ENCODE measurements at places on chromosomes 11 and 22.

DNA sequence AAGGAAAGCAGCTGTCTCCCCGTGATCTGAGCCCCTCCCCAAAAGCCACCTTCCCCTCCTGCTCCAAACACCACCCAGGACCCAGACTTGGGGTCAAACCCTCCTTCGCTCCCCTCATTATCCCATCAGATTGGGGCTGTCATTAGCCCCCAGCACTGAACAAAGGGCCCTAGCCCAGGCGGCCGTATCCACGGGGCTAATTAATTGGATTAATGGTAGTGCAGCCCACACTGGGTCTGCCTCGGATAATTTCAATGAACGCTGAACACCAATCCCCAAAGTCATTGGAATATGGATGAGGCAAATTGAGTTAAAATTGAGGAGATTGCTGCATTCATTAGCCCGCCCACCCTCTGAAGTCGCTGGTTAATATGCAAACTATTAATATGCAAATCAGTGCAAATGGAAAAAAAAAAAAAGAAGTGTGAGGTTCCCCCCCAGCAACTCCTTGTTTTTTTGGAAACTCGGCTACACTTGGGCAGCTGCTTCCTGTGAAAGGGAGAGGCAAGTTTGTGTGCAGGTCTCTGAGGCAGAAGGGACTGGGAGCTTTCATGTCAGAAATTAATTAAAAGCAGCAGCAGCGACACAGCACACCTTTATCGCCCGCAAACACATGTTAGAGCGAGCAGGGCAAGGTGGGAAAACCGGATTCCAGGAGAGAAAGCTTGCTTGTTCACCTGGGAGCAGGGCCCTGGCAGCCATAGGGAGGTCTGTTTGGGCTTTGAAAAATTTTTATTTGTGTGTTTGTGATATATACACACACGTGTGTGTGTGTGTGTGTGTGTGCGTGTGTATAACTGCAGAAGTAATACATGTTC, 517.8 kb downstream of the MIAT start:
- DNase-seq, result no peak

DNA sequence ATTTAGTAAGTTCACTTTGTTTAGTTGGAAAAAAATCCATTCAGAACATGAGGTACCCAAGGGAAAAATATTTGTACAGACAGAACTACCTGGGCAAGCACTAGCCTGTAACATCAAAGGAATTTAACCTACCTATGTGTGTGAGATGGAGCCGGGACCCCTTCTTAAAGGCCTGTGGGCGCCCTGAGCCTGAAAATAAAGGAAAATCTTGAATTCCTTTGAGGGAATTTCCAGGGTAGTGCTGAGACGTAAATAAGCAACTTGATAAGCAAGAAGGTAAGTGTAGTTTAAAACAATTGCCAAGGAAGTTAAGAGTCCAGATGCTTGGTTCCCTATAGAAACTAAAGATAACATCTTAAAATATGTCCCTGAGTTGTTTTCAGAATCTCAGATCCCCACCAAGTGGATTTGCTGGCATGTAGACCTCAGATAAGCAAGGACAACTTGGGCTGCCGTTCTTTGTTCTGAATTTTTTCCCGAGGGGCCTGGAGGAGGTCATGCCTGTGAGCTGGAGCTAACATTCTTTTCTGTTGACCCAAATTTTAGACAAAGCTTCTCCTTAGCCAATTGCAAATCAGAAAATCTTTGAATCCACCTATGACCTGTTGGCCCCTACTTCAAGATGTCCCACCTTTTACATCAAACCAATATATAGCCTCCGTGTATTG, 31.0 kb downstream of the MED17 start:
- DNase-seq, result no peak

DNA sequence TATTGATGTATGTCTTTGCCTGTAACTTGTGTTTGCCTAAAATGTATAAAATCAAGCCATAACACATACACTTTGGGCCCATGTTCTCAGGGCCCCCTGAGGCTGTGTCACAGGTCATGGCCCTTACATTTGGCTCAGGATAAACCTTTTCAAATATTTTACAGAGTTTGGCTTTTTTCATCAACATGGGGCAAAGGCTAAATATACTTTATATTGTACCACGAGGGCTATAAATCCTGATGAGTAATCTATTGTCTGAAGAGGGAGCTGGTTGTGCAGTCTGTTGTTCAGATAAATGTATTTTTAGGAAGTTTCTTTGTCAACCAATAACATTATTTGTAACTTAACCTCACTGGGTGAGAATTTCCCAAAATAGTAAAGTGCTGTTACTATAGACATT, 404.6 kb upstream of the DDI1 start:
- DNase-seq, result no peak

- no peak for DNase-seq
Observed at GRCh38 chr22:44412136-44412731, 85.8 kb downstream of the RTL6 start.

DNA sequence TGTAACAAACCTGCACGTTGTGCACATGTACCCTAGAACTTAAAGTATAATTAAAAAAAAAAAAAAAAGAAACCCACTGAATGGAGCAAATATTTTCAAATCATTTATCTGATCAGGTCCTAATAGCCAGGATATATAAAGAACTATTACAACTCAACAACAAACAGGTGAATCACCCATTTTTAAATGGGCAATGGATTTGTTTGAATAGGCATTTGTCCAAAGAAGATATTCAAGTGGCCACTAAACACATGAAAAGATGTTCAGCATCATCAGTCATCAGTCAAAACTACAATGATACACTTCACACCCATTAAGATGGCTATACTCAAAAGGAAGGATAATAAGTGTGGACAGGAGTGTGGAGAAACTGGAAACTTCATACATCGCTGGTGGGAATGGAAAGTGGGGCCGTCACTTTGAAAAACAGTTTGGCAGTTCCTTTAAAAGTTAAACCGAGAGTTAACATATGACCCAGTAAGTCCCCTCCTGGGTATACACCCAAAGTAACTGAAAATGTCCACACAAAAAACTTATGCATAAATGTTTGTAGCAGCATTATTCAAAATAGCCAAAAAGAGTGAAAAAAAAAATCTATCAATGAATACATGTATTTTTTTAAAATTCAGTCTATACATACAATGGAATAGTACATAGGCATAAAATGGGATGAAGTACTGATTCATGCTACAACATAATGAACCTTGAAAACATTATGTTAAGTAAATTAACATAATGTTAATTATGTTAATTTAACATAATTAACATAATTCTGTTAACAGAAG, 53.1 kb downstream of the ARRB1 start:
- peak; percentile 7 for DNase-seq

- no peak for DNase-seq
Observed at GRCh38 chr11:96863520-96863919, 473.7 kb downstream of the JRKL start.

- DNase-seq, result no peak
Observed at GRCh38 chr11:122071709-122072202, 44.3 kb downstream of the BLID start.

DNA sequence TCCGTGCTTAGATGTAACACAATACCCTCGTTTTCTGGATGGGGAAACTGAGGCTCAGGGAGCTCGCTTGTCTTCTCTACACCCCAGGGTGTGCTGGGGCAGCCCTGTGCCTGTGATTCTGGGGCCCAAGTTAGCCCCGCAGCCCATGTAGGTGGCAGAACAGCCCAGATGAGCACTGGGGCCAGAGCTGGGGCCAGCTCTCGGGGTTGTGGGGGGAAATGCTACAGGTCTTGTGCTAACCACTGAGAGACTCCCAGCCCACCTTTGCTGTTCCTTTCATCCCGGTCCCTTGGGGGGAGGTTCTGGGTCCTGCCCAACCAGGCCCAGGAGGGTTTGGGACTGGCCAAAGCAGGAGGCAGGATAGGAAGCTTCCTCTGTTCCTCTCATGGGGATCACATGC, 13.5 kb downstream of the MYEOV start:
- no peak for DNase-seq

DNA sequence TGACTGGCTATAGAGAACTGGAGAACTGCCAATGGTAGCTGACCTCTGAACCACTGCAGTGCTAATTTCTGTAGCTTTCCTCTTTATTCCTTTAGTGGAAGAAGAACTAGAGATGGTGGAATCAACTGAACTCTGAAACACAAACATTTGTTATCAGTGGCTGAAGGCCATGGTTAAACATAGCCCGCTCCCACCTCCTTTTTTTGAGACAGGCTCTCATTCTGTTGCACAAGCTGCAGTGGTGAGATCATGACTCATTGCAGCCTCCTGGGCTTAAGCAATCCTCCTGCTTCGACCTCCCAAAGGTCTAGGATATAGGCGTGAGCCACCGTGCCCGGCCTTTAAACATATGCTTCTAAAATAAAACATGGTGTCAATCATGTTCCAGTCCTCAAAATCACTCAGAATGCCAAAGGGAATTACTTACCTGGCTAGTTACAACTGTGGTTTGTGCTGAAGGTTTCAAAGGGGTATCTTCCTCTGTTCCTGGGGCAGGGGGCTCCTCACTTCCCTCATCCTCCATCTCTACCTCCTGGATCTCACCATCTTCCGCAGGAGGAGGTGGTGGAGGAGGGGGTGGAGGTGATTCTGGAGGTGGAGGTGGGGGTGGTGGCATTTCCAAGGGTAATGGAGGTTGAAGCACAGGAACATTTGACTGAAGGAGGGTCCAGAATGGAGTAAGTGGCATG, 9.0 kb upstream of the AGBL2 start:
- DNase-seq, result no peak

GRCh38 chr11:7520011-7520942, 6.5 kb downstream of the PPFIBP2 start:
- no peak for DNase-seq

DNA sequence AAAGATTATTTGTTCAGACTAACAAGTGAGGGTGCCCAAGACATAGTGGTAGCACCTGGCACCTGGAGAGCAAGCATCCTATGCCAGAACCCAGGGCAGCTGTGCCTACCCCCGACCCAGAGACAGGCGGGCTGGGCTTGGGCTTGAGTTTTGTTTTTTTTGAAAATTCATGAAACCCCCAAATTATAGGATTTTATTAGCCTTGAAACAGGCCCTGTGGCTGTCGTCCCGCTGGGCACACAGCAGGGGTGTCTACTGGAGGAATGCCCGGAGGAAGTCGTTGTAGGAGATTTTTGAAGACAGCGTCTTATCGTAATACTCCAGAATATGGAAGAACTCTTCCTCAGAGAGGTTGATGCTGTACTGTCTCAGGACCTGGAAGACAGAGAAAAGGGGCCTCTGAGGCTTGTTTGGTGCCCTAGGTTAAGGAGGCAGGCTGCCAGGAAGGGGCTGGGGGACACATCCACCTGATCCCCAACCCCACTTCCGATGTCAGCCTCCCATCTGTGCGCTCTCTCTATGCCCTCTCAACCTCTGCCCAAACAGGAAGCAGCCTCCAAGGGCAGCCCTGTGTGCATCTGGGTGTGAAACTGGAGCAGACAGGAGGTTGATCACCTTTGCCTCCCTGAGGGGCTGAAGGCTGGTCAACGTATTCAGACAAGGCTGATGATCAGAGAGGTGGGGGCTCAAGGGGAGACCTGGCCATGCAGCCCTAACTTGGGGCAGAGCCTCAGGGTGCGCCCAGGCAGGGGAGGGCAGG, 117.0 kb downstream of the MPPED1 start:
- no peak for DNase-seq

- no peak for DNase-seq
Observed at GRCh38 chr22:31230871-31231621, 18.9 kb downstream of the LIMK2 start.

- peak; percentile 48 for DNase-seq
Observed at GRCh38 chr11:12066799-12067508, 43.4 kb upstream of the MICAL2 start.

DNA sequence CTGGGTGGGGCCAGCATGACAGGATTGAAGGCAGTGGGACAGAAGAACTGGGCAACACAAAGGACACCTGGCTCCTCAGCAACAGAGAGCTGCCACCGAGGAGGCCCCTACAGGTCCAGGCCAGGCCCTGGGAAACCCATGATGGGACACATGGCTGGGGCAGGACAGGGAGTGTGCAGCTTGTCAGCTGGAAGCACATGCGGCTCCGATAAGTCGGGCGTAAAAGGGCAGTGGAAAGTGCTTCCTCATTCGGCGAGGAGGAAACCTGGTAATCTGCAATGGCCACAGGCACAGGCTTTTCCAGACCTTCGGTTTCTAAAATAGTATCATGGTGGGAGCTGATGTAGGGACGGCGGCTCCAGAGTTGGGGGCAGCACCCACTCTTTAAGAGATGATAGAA, 16.5 kb downstream of the GNAZ start:
- no peak for DNase-seq

GRCh38 chr11:56906683-56907148, 82.0 kb upstream of the OR5AK2 start:
- DNase-seq, result no peak

- no peak for DNase-seq
Observed at GRCh38 chr22:47152938-47153337, 390.5 kb downstream of the TBC1D22A start.

- DNase-seq, result no peak
Observed at GRCh38 chr11:66281001-66281400, 3.0 kb downstream of the CNIH2 start.

- DNase-seq, result no peak
Observed at GRCh38 chr11:88950975-88951374, 114.8 kb downstream of the GRM5 start.

DNA sequence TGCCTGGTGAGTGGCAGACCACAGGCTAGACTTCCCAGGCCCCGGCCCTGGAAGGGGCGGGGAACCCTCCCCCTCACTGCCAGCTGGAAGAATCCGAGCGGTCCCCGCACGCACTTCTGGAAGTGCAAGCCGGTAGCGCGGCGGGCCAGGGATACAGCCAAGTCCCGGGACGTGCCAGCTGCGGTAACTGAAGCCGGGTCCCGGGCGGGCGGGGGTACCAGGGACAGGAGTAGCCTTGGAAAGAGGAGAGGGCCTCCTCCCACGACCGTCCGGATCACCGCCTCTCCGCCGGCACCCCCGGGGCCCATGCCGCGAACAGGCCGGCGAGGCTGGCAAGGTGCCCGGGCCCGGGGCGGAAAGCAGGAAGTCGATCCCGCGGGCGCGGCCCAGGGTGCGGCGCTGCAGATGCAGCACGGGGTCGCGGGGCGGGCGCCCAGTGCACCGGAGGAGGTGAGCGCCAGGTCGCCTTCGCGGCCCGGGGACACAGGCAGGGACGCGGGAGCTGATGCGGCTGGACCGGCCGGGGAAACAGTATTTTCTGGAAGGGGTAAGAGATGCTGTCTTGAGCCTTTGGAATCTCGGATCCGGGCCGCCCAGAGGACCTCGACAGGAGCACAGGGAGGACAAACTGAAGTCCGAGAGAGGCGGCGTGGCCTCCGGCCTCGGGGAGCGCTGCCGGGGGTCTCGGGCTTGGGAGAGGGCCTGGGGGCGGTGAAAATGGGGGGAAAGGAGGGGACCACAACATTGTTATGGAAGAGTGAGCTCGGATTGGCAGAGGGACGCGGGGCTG, 783 bp upstream of the SLC35C1 start:
- DNase-seq, result peak; percentile 82

DNA sequence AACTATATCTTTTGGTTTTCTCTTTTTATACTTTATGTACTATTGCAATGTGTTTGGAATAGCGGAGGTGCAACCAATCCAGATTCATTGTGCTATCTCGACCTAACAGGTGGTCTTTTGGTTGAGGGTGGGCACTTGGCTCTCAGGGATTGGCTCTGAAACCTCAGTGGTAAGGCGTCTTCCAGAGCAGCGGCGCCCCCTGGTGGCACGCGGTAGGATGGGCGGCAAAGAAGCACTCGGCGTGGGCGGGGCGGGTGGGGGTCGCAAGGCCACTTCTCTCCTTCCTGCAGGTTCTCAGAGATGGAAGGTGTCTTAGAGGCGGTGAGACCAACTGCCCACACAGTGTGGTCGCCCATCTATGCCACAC, 19.2 kb upstream of the PLET1 start:
- peak; percentile 71 for DNase-seq

- no peak for DNase-seq
Observed at GRCh38 chr11:6200975-6201374, 2.0 kb downstream of the OR52W1 start.

GRCh38 chr22:35475545-35475944, 65.1 kb upstream of the RASD2 start:
- DNase-seq, result no peak
